ENCODE measurements at places on chromosomes 16 and 17.

GRCh38 chr16:86618431-86619238 lies 40.3 kb downstream of the FOXL1 start:
- DNase-seq: no peak

- no peak for DNase-seq
Measured at GRCh38 chr17:13030056-13030455, 12.2 kb upstream of the ELAC2 start.

GRCh38 chr17:66422186-66422585 lies 119.8 kb downstream of the PRKCA start:
- DNase-seq: no peak

DNA sequence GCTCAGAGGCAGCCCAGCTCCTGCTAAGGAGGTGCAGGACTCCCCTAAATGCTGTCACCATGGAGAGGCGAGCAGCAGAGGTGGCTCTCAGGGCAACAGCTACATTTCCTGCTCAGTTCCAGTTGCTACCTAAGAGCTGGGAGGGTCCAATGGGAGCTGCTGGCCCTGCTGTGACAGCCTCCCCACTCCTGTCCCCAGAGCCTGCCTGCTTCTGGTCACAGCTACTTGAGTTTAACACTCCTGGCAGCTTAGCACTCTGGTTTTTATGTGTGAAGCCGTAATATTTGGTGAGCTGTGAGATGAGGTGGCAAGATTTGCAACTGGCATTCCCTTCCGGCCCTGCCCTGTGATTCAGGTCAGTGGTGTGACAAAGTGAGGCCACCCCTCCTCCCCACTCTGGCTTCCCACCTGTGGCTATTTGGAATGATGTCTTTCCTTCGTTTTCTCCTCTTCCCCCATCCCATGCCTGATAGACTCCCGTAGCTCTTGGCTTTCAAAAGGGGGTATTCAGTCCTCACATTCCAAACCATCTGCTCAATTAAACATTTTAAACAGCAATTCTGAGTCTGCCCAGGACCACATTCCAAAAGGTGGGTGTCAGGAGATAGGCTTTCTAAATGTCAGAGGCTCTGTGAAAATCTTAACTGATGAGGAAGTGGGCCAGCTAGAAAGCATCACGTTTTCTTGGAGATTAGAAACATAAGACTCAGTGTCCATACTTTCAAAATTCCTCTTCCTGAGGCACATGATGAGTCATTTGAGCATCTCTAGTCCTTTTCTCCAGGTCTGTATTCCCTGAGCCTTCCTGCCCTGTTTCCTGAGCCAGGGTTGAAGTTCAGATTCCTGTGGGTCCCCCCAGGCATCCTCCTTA lies 42.6 kb upstream of the SKAP1 start:
- DNase-seq: no peak

- no peak for DNase-seq
Measured at GRCh38 chr17:55264278-55264644, 499 bp upstream of the HLF start.

DNA sequence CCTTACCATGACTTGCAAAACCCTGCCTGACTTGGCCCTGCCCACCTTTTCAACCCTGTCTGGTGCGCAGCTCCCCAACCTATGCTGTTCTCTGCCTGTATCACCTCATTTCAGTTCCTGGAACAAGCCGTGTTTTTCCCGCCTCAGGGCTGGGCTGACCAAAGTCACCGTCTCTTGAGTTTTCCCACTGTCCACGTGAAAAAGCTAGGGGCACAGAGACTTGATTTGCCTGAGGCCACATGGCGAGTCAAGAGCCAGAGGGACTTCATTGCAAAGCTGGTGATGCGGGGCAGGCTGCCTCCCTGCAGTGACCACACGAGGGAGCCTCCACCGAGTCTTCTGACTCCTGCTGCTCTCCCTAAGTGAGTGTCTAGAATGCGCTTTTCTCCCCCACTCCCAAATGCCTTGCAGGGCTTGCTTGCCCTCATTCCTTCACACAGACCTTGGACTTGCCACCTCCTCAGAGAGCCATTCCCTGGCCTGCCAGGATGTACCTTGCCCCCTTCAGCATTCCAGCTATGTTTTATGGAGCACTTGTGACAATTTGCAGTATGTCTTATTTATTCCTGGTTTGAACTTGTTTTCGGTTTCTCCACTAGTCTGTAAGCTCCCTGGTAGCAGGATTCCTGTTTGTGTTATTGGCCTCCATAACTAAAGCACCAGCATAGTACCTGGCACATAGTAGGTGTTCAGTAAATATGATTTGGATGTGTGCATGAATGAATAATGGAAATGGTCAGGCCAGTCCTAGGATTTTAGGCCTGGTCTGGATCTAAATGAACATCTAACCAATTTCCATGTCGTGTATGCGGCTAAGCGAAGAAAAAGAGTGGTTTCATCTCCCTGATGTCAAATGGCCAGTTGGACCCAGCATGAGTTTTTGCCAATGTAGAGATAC lies 252.3 kb downstream of the SNX29 start:
- no peak for DNase-seq

GRCh38 chr16:8905168-8905762 lies 23.1 kb downstream of the LITAFD start:
- no peak for DNase-seq
